NCI-H1930 (cell line): ENCODE measurements at places on chromosomes 6 and 20.

DNA sequence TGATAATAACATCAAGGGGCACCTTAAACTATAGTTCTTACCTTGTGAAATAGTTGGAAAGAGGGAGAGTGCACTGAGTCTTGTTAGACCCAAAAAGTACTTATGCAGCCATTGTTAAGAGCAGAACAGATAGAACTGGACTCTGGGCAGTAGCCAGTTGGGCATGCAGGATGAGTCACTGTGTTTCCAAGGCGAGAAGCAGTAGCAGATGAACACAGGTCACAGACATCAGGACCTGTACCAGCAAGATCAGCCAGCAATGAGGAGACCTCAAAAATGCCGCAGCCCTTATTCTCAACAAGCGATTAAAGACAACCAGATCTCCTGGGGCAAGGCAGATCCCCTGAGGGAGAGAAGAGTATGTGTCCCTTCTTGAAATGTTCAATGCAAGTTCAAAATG lies 79.0 kb downstream of the SAMD3 start:
- no peak for DNase-seq

- no peak for DNase-seq
Measured at GRCh38 chr20:39291301-39291700, 329.2 kb downstream of the DHX35 start.

GRCh38 chr20:47489448-47489872 lies 12.2 kb upstream of the NCOA3 start:
- DNase-seq: no peak

DNA sequence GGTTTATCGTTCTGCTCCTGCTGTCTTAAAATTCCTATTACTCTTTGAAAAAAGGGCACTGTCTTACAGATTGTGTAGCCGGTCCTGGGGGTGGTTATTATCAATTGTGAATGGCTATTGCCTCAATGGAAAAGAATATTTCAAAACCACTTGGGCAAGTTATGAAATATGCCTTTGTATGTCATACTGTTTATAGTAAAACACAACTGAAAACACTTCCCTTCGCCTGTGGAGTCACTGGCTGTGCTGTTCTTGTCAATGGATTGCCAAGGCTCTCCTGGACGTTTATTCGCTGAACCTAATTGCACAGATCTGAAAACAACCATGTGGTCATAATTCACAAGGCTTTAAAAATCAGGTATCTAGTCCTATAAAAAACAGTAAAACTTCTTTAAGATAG lies 47.8 kb upstream of the TAGAP start:
- no peak for DNase-seq

- no peak for DNase-seq
Measured at GRCh38 chr20:56223352-56223751, 25.2 kb upstream of the MC3R start.

DNA sequence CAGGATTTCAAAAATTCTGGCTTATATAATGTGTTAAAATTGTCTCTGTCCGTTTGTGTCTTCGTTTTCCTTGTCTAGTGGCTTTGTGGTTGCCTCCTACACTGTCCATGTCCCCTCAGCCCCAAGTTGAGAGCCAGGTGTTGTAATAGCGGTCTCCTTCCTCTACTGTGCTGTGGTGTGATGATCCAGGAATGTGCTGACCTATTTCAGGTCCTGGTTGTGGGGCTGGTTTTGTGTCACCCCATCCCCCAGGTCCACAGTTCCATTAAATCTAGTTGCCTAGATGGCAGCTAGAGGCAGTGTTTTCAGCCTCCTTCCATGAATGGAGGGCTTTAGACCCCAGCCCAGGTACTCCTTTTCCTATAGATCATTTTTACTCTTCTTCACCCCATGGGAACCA lies 128.7 kb downstream of the DNAH8 start:
- no peak for DNase-seq

- no peak for DNase-seq
Measured at GRCh38 chr6:88842320-88842719, 121.1 kb downstream of the RNGTT start.

GRCh38 chr6:158002249-158002950 lies 20.7 kb downstream of the SYNJ2 start:
- DNase-seq: no peak

GRCh38 chr6:12924911-12925310 lies 208.3 kb downstream of the PHACTR1 start:
- no peak for DNase-seq

GRCh38 chr6:85362652-85363310 lies 87.1 kb upstream of the NT5E start:
- DNase-seq: no peak

DNA sequence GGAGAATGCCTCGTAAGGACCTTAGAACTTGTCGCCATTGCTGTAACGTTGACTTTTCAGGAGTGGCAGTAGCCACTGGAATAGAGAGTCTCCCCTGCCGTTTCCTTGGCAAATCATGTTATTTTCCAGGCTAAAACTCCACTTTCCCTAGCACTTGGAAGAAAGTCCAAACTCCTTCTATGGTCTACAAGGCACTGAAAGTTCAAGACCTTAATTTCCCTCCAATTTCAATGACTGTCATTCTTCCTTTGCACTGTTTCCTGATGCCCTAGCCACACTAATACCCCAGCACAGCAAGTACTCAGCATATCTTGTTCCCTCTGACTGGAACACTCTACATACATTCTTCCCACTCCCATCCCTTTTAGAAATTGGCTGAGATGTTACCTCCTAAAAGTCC lies 1.8 kb upstream of the TBPL1 start:
- no peak for DNase-seq

GRCh38 chr20:11820838-11821237 lies 96.9 kb upstream of the BTBD3 start:
- no peak for DNase-seq

GRCh38 chr20:32636283-32636682 lies 37.5 kb downstream of the C20orf203 start:
- no peak for DNase-seq

GRCh38 chr6:90537723-90538258 lies 49.1 kb downstream of the MAP3K7 start:
- no peak for DNase-seq

DNA sequence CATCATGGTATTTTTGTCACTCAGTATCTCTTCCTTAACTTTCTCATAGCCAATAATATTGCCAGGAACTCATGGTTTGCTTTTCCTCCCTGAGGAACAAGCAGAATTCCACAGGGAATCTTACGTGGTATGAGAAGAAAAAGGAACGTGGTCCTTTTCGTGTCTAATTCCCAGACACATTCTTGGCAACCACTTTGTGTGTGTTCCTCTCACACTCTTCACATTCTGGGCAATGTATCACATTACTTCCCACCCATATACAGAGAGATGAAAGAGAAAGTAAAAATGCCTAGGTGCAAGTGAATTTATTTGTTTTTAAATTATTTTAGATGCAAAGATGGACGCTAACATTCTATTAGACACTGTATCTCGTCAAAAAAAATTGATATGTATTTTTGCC lies 102.7 kb downstream of the PTPRK start:
- no peak for DNase-seq

GRCh38 chr6:135008072-135008940 lies 46.3 kb downstream of the HBS1L start:
- DNase-seq: no peak

DNA sequence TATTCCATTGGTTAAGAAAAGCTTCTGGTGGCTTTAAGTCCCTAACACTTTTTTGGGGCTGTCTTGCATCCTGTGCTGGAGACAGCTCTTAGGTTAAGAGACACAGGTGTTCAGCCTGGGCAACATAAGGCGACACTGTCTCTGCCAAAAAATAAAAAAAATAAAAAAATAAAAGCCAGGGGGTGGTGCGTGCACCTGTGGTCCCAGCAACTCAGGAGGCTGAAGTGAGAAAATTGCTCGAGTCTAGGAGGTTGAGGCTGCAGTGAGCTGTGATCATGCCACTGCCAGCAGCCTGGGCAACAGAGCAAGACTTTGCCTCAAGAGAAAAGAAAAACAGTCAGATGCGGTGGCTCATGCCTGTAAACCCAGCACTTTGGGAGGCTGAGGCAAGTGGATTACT lies 55.6 kb upstream of the ZMYND8 start:
- no peak for DNase-seq

GRCh38 chr6:167695831-167696230 lies 130.9 kb upstream of the AFDN start:
- DNase-seq: no peak

DNA sequence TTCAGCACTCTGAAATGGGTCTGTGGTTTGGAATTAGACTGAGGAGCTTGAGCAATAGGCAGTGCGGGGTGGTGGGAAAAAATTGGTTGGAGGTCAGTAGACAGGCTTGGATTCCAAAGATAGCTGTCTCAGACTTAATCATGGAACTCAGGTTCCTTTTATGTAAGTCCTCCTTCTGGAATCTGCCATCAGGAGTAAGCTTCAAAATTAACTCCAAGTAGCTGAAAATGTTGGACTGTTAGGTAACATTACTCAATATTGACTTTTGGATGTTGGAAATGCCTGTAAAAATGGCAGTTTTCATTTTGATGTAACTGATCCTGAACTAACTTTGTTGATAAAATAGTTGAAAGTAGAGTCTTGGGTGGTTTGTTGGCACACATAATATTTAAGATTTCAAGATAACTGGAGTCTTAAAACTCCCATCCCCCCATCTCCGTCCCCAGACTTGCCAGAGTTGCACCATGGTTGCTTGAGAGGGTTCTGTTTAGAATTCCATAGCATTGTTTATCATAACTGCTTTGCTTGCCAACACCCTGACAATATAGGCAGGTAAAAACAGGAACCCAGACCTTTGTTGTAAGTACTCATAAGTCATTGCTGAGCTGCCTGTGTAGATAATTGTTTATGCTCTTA lies 83.0 kb downstream of the PHF20 start:
- DNase-seq: no peak

DNA sequence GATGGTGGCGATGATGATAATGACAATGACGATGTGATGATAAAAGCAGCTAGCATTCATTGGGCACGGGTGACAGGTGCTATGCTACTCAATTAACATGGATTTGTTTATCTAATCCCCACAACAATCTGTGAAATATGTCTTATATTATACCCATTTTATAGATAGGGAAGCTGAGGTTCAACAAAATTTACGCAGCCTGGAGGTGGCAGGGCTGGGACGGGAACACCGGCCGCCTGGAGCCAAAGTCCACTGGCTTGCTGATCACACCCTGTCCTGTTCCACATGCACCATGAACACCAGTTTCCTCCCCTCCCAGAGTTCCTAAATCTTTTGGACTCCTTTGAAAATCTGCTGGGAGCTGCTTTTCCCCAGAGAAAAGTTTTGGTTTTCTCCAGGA lies 23.0 kb downstream of the RIMS4 start:
- DNase-seq: no peak

DNA sequence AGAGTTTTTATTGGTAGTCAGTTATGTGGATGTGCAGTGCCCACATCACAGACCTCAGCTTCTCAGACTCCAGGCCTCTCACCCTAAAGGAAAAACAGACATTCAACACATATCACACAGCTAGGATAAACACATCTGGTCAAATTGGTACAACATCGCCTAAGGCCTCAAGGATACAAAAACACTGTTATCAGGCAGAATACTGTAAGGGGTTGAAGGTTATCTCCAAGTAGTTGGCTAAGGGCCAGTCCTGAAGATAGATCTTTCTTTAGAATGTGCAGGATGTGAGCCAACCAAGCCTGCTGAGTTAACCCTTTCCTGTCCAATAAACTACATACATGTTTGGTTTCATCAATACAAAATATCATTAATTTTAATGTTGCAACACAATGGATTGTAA lies 308.4 kb upstream of the GJE1 start:
- DNase-seq: no peak

- DNase-seq: no peak
Measured at GRCh38 chr6:131059486-131059885, 3.6 kb downstream of the EPB41L2 start.

GRCh38 chr20:23193801-23194384 lies 107.8 kb upstream of the CD93 start:
- no peak for DNase-seq

DNA sequence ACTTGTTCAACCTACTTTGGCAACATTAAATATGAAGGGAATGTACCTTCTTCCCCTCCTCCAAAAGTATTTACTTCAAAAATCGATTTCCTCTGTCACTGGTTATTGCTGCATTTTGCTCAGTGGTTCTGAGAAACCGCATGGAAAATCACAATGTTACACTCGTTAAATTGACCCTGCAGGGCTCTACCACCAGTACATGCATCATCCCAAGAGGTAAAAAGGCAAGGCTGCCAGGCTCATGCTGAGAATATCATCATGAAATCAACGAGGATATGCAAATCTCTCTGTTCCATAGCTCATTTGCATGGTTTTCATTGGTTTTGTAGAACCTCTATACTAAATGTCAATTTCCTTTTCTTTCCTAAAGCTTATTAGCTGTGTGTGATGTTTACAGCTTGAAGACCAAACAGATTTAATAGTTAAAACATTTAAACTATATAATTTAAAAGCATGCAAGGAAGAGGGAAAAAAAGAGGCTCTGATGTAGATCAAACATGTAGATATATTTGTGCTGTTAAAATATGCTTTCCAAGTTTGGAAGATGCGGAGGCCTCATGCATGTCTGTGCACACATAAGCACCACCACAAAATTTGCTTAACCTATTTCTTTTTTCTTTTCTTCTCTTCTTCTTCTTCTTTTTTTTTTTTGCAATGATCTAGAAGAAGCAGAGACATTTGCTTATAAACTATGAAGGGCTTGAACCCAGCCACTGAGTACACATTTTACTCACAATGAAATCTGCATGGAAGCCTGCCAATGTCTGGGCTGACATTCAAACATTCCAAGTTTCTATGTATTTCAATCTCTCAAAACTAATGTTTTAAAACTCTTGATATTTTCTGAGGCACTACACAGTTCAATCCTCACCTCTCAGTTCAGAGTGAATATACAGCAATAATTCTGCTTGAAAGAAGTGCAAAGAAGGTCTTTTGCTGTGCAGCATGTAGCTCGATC lies 194.0 kb downstream of the GMPR start:
- no peak for DNase-seq

- DNase-seq: no peak
Measured at GRCh38 chr6:39430871-39431523, 108.5 kb upstream of the KCNK16 start.

- DNase-seq: no peak
Measured at GRCh38 chr6:127971945-127972391, 71.1 kb upstream of the THEMIS start.

DNA sequence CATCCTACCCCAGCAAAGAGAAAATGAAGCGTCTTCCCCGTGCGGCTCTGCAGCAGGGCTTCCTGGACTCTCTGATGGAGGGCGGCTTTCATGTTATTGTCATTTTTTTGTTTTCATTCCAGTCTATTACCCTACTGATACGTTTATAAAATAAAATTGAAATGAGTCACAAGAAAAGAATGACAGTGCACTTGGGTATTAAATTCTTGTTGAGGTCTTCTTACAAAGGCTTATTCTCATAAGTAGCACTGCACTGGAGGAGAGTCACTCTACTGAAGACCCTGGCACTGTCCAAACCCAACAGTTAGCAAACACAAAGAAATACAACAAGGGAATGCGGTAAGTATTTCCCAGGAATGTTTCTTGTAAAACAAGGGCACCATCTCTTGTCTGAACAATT lies 379.3 kb downstream of the MAFB start:
- no peak for DNase-seq

GRCh38 chr6:33714385-33715040 lies 3.0 kb upstream of the UQCC2 start:
- no peak for DNase-seq

GRCh38 chr6:107982486-107982885 lies 24.5 kb upstream of the SEC63 start:
- no peak for DNase-seq
